ENCODE measurements at places on chromosomes 5 and 9. TPM values are rescaled to one million over a fixed set of nuclear protein-coding genes. Genes with fewer than 3 reads are reported as not detected.

Gene FBXO4
- total RNA-seq = 10.3 TPM

Gene IFNK
- not detected for total RNA-seq

- no peak for DNase-seq
Observed at GRCh38 chr5:81601919-81602318, 149.0 kb downstream of the SSBP2 start.

- no peak for DNase-seq
Observed at GRCh38 chr9:120608421-120608820, 28.5 kb upstream of the CDK5RAP2 start.

Gene PRRX2
- not detected for total RNA-seq

DNA sequence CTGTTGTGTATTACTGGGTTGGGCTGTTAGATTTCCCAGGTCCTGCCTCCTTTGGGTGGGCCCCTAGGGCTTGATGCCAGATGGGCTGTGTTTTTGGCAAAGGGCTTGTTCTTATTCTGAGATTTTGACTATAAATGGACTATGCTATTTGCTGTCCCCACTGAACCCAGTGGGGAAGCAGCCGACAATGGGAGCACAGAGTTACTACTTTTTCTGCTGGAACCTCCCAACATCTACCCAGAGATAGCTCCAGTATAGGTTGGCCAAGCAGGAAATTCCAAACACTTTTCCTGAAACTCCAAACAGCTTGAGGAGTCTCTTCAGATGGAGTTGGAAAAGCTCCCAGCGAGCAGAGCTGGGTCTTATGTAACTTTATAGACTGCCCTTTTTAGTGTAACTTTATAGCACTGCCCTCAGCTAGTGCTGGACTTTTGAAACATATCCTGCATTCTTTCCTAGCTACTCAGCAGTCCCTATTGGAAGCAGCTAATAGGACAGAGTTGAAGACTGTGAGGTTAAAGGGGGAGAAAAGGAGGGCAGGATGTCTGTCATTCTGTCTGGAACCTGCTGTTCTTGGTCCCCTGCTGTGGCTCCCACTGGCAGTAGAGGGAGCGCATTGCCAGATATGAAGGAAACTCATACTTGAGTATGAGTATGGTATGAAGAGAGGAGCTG is 21.0 kb downstream of the RUSC2 start:
- DNase-seq = peak; percentile 87

DNA sequence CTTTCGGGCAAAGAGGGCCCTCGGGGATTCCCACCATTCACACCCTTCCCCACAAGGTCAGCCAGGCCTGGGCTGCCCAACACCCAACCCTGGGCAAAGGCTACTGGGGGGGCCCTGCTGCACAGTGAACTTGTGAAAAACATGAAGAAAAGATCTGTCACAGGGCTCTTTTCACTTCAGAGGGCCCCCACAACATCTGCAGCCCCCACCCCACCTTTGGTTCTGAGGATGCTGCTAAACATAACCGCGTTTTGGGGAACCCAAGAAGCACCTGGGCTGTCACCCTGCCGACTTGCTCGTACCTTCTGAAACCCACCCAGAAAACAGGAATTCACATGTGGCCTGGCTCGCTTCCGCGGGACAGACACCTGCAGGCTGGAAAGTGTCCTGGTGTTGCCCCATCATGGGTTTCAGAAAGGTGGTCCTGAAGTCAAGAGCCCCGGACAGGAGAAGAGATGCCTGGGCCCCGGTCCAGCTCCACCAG is 29.3 kb downstream of the B4GALT1 start:
- DNase-seq = no peak

Gene UBAC1
- 32.4 TPM for total RNA-seq

- DNase-seq = no peak
Observed at GRCh38 chr9:86301686-86302085, 19.3 kb upstream of the ISCA1 start.

Gene CCL21
- total RNA-seq = 108 TPM

Gene ACOT12
- 0.55 TPM for total RNA-seq

Gene PCDHGA1
- total RNA-seq = 2.4 TPM

DNA sequence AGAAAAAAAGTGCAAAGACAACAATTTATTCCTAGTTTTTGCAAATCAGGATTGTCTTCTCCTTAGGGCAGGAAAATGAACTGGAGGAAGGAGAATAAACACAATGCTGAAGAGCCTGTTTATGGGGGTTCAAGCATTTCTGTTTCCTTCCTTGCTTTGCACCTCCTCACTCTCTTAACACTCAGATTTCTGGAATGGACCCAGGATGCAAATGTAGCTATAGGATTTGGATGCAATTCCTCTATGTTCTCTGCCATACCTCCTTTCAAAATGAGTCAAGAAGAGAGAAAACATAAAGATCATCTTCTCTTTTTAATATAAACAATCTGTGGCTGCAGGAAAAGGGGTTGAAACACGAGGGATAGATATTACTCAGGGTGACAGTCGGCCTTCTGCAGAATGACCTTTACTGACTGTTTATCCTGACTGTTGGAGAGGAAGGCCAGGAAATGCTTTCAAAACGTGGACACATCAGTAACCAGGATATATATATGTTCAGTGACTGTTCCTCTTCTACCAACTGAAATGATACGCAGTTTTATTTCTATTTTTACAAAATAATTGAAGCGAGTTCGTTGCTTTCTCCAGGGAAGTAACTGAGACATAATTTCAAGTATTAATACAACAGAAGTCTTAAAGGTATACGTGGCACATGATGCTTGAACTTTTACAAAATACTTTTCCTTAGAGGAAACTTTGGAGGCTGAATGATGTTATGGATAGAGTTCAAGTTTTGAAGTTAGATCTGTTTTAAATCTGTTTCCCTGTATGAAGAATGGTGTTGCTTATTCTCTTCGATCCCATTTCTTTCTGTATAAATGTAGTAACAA is 44.4 kb downstream of the ACTBL2 start:
- DNase-seq = no peak

GRCh38 chr9:81620002-81620390 is 69.4 kb downstream of the TLE1 start:
- DNase-seq = no peak

DNA sequence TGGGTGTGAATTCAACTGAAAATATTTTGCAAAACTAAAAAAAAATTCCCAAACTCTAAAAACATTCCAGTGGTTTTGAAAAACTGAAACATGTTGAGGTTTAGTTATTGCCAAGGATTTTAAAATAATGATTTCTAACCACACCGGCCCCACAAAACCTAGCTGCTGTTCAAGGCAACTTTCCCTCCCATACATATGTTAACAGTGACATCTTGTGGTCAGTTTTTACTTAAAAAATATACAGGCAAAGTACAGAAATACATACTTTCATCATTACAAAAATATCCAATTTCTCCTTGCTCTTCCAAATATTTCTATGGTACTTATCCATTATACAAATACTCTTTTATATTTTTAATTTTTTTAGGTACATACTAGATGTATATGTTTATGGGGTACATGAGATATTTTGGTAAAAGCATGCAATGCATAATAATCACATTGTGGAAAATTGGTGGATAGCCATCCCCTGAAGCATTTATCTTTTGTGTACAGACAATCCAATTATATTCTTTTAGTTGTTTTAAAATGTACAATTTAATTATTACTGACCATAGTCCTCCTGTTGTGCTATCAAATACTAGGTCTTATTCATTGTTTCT is 34.4 kb upstream of the MRPS30 start:
- DNase-seq = no peak

Gene SLC28A3
- total RNA-seq = not detected

DNA sequence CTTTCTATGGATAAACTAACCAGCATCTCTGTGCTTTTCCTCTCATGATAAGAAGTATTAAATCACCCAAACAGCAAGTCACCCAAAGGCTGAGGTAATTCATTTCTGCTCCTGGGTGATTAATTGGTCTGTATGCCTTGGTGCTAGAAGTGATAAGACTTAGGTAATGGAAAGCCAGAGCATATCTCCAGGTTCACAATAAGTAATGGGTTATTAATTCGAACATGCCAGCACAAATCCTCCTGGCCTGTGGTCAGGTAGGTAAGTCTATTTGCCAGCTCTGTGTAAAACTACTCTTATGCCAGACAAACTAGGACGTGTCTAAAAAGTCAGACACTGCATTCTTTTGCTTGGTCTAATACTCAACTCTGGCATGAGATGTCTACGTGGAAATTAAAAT is 11.2 kb upstream of the ENC1 start:
- no peak for DNase-seq

DNA sequence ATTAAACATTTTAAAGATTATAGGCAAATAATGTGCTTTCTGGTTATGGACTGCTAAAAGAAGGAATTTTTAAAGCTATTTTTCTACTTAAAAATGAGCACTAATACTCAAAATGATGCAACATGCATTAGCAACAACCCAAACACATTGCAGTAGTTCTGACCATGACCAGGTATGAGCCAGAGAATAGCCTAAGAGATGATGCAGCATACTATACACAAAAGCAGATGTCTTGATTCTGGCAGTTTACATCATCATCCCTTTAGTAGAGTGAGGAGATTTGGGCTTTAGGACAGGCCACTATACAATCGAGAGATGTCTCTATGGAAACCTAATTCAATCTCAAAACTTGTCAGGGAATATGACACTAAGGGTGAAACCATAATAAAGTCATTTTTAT is 307.1 kb downstream of the PRR16 start:
- DNase-seq = no peak

- peak; percentile 11 for DNase-seq
Observed at GRCh38 chr9:127140181-127140580, 17.7 kb upstream of the ANGPTL2 start.

GRCh38 chr9:114174876-114175771 is 19.8 kb downstream of the COL27A1 start:
- peak; percentile 76 for DNase-seq

GRCh38 chr9:10255758-10256157 is 357.0 kb downstream of the PTPRD start:
- no peak for DNase-seq

Gene DMRT3
- 9.1 TPM for total RNA-seq

DNA sequence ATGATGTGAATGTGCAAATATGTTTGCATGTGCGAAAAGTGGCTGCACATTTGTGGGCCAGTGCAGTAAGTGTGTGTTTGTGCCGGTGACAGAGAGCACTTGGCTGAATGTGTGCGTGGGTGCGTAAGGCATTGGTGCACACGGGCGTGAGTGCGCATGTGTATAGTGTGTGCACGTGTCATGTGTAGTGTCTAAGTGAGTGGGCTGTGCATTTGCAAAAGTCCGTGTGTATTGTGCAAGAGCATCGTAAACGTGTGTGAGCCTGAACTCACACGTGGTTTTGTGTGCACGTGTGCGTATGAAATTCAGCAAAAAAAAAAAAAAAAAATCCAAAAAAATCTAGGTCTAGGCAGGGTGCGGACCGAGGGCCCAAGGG is 6.5 kb upstream of the EBF1 start:
- DNase-seq = no peak

DNA sequence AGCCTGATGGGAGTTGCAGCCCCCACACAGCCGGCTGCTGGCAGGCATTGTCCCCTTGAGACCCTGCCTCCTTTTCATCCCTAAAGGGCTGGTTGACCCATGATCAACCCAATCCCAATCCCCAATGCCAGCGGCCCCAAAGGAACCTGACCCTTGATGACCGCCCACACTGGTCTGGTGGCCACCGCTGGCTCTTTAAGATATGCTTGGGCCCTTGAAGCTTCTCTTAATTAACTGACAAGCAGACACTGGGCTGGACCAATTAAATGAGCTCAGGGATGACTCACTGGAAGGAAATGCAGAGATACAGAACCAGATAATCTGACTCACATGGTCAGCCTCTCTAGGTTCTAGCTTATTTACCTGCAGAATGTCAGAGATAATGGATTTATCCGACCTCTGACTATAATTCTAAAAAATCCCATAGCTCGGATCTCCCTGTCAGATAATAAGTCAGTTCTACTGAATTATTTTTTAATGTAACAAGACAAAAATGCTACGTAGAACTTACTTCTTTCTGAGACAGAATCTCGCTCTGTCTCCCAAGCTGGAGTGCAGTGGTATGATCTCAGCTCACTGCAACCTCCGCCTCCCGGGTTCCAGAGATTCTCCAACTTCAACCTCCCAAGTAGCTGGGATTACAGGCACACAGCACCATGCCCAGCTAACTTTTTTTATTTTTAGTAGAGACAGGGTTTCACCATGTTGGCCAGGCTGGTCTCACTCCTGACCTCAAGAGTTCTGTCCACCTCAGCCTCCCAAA is 11.1 kb upstream of the MLANA start:
- no peak for DNase-seq

Gene CAMSAP1
- total RNA-seq = 61.2 TPM

DNA sequence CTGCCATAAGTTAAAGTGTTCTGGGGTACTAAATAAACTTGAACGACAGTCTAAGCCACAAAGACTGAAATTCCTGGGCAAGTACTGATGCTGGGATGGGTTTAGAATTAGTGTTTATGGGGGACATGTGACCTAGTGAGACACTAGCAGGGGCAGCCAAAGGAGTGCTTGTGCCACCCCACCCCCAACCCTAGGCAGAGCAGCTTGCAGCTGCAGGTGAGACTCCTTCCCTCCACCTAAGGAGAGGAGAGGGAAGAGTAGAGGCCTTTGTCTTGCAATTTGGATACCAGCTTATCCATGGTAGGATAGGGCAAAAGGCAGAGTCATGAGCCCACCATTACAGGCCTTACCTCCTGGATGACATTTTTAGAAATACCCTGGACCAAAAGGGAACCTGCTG is 28.7 kb upstream of the PDE4D start:
- no peak for DNase-seq

DNA sequence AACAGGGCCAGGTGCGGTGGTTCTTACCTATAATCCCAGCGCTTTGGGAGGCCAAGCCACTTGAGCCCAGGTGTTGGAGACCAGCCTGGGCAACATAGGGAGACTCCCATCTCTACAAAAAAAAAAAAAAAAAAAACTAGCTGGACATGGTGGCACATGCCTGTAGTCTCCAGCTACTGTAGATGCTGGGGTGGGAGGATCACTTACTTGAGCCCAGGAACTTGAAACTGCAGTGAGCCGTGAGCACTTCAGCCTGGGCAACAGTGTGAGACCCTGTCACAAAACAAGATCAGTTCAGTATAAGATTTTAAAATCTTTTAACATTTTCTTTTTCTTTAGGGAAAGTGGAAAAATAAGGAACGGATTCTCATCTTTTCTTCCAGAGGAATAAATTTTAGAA is 2.5 kb downstream of the BRIX1 start:
- no peak for DNase-seq

Gene CD274
- total RNA-seq = 10.2 TPM

GRCh38 chr5:94613583-94613982 is 4.8 kb downstream of the KIAA0825 start:
- no peak for DNase-seq

- no peak for DNase-seq
Observed at GRCh38 chr5:84564321-84565075, 179.8 kb upstream of the EDIL3 start.

DNA sequence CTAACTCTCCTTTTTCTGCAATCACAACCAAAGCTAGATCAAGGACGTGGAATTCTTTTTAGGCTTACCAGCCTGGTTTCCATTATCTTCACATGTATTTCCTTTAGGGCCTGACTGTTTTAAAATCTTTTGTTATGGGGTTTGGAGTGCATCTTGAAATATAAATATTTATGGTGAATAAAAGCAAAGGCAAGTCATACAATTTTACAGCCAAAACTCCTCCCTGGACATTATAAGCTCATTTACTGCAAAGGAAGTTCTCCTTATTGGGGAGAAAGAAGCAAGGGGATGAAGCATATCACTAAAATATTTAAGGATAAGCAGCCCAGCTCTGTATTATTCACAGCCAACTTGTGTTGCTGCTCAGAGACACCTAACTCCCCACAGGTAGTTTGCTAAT is 132.2 kb upstream of the TARS1 start:
- no peak for DNase-seq

All from uterus (tissue), 4 donors.